ENCODE measurements at places on chromosomes 12 and 14.

DNA sequence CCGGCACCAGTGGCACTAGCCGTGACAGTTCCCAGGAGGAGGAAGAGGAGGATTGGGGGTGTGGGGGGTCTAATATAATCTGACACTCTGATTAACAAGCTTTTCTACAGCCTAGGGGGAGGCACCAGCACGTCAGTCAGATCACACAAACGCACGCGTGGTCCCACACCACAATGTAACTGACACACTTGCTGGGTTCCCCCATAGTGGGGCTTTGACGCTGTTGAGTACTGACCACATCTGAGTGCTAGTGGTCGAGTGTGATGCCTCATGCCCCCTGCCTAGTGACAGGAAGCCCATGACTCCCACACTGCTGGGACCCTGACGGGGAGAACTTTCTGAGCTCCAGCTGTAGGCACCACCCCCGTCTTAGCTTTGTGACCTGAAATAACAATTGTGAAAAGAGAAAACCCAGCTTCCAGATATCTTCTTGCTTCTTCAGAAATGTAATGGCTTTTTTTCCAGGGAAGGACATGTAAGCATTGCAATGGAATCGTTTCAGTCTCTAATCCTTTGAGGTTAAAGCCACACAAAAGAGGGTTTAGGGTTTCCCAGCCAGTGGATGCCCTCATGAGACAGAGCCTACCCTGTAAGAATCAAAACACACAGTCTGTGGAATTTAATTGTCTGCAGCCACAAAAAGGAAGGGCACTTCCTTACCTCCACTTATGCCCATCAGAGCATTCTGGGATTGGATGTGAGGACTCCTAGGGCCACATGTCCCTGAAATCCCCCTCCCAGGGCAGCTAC lies 183.9 kb downstream of the PIWIL1 start:
- no peak for DNase-seq

- DNase-seq, result no peak
These were observed 78.6 kb downstream of the CHST11 start for GRCh38 chr12:104535369-104535768.

DNA sequence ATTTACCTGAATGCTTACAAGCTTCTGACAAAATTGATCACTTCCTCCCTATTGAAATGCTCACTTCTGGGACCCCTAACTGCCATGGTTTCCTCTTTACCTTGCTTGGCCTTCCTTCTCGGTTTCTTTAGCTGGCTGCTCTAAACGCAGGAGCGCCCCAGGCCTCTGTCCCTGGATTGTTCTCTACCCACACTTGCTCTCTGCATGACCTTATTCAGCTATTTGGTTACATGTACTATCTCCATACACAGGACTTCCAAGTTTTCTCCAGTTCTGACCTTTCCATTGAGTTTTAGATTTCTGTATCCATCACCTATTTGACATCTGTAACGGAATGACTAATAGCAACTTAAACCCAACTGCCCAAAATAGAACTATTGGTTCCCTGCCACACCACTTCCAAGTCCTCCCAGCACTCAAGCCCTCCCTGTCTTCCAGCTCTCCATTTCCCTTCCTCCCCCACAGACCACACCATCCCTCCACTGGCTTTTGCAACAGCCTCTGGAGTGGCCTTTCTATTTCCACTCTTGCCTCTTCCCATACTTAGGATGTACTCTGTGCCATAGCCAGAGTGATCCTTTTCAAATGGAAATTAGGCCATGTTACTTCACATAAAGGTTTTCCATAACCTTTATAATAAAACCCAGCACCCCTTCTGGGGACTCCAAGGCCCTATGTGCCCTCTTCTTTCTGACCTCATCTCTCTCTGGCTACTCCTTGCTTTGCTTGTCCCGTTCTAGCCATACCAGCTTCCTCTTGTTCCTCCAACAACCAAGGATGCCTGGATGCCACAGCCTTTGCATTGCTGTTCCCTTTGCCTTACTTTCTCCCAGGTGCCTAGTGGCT lies 202.2 kb downstream of the AEBP2 start:
- no peak for DNase-seq

- DNase-seq, result no peak
These were observed 168.5 kb upstream of the PELI2 start for GRCh38 chr14:55949708-55950107.

DNA sequence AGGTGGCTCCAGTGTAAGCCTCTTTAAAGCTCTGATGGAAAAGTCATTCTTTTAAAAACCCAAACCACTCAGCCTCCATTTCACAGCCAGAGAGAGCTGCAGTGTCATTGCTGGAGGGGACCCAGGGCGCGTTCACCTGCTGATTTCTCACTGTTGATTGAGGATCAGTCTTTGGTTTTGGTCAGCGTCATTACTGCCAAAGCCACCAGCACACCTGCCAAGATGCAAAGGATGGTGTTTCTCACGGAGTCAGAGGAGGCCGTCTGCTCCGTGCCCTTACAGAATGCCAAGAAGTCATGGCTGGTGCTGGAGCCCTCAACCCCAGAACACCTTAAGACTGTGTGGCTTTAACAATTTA lies 32.8 kb upstream of the BATF start:
- no peak for DNase-seq

GRCh38 chr12:83102499-83102898 lies 415.8 kb downstream of the TMTC2 start:
- no peak for DNase-seq

DNA sequence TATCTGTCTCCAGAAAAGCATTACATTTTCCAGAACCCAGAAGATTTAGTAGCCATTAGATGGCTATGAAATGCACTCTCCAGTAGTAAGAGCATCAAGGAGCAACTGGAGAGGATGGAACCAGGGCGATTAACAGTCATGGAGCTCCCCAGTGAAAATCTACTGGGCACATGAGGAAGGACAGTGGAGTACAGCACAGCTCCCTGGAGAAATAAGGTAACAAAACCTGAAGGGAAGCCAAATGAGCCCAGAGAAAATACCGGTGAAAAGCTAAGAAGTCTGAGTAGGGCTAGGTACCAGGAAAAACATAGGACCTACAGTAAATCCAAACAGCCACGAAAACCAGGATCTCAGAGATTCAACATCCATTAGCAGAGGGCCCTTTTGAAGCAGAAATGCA lies 21.6 kb downstream of the SOX5 start:
- DNase-seq, result no peak

GRCh38 chr14:72401101-72401625 lies 468.9 kb downstream of the RGS6 start:
- DNase-seq, result no peak

DNA sequence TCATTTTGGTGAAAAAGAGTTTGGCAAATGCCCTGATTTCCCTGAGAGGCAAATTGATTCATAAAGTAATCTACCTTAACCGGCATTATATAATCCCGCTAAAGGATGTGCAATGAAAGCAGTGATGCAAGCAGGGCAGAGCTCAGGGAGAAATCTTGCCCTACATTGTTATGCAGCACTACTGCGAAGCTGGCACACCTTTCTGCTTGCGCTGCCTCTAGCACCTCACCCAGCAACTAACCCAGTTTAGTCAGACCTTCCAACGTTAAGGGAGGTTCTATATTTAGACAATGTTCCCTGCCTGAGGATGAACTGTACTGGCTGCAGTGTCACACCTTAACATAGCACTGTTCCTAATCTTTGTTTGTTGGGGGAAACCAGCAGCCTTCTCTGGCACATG lies 60.8 kb upstream of the CCDC196 start:
- DNase-seq, result no peak

- peak; percentile 85 for DNase-seq
These were observed at the start of gene AKT1 for GRCh38 chr14:104794993-104795780. Gene AKT1, minus strand, starts transcription at chr14:104795748. Its CDS starts 3,105 bp downstream, at chr14:104792643.

DNA sequence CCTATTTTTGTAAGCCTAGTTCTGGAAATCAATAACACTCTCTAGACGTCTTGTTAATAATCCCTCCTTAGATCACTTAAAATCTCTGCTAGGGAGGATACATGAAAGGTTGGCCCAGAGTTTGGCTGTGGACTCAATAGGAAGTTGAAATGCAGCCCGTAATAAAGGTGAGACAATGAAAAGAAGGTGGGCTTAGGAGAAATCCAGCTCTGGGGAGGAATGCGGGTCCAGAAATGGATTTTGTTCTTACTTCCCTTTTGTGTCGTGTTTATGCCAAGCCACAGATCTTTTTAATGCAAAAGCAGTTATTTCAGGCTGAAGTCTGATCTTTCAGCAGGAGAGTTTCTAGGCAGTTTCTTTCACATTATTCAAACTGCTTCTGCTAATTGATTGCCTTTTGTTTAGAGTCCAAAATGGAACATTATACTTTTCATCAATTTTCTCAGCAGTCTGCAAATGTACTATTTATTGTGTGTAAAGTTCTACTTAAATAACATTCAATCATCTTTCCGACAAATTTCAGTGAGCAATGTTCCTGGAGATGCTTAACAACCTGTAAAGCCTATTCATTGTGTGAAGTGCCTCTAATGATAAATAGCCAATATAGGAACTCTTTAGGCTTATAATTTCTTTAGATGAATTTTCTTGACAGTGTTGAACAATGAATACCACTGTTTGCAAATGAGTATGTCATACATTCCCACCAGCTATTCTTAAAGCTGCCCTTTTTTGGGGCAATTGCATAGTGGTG lies 252.9 kb upstream of the KRR1 start:
- DNase-seq, result no peak

DNA sequence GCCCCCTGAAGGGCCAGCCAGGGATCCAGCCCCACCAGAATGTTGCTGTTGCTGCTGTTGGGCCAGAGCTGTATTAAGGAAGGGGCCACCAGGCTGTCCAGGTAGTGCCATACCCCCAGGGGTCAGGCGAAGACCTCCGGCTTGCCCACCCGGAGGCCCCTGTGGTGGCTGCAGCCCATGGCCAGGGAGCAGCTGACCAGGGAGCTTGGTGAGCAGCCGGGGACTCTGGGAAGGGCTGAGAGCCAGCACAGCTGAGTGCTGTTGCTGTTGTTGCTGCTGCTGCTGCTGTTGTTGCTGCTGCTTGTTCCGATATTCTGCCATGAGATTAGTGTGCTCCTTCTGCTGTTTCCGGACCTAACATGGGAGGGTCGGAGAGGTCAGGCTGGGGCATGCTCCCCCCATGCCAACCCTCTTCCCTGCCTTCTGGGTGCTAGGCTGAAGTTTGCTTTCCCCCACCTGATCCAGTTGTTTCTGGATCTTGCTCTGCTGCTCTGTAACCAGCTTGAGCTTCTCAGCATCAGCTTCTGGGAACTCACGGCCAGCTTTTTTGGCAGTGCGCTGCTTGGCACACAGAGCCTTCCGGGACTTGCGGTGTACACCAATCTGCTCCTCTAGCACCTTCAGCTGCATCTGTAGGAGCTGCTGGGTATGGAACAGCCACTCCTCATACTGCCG lies 15.2 kb upstream of the PRKAG1 start:
- no peak for DNase-seq

GRCh38 chr12:24709216-24709615 lies 239.7 kb downstream of the BCAT1 start:
- no peak for DNase-seq

DNA sequence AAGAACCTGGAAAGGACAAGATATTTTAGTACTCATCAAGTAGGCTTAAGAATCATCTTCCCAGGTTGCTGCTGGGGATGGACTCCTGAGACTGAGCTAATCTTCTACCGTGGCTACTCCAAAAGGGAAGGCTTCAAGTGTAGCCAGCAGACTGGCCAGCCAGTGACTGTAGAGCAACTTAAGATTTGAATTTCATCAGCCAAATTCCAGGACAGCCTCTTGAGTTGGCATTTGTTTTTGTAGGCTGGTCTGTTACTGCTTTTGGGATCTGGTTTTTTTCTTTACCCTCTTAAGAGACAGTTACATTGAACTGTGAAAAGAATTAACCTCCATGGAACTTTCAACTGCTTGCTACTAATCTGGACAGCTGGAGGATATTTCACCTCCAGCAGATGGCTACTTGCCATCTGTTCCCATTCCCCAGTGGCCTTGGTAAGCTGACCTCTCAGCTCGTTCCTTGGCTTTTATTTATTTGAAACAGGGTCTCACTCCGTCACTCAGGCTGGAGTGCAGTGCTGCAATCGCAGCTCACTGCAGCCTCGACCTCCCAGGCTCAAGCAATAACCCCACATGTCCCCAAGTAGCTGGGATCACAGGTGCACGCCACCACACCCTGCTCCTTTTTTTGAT lies 20.7 kb downstream of the VTI1B start:
- no peak for DNase-seq

GRCh38 chr14:94595912-94596311 lies 14.7 kb downstream of the SERPINA5 start:
- no peak for DNase-seq

DNA sequence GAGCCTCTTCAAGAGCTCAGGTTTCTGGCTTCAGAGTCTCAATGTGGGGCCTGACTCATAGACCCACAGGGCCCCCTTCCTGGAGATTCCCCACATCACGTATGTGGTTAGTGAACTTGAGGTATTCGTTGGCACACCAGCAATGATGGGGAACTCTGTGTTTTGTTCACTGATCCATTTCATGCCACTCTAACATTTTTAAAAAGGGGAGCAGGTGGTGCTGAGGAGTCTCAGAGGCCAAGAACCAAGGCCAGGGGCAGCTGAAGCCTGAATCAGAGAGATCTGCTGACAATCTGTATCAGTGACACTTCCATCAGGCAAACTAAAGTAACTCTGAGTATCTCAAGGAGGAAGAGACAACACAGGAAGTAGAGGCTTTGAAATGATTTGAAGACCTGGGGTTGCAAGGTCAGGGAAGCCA lies 323.4 kb downstream of the VRK1 start:
- no peak for DNase-seq

DNA sequence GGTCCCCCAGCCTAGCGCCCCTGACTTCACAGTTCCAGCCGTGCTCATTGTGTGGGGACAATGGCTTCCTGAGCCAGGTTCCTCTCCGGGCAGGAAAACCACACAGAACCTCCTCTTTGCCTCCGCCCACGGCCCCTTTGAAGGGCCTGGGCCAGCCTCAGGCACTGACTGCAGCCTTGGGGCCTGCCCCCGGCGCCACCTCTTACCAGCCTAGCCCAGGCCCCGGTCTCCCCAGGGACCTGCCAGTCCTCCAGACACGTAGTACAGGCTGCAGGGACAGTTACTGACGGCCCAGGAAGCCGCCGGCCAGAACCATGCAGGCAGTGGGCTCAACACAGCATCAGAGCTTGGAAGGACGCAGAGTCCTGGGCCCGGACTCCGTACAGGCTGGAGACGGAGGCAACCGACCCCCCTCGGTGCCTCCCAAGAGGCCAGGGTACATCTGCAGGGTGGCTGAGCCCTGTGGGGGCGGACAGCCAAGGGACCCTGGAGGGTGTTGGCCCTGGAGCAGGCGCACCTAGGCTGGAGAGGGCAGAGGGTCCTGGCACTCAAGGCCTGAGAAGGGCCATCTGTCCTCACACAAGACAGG lies 20.9 kb upstream of the NUDT14 start:
- DNase-seq, result peak; percentile 65

- DNase-seq, result no peak
These were observed 84.0 kb upstream of the GSC start for GRCh38 chr14:94853920-94854319.

DNA sequence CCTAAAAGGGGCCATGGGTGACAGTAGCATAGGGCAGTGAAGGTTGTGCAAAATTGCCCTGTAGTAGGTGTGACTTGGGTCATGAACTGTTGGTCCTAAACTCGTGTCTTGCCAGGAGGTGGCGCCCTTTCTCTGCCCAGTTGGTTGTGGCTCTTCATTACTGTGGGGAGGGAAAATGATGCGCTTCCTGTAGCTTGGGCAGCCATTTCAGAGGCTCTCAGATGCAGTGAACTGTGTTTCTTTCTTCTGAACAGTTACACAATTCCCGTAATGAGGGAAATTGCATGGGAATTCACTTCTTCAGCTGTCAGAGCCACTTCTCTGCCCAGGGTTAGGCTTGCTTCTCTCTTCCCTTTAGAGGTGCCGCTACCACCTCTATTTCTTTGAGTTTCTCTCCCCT lies 148.1 kb upstream of the NRXN3 start:
- peak; percentile 63 for DNase-seq

Measured in GM20000 (cell line).